ENCODE measurements at places on chromosomes 7 and 10.
A peak's percentile ranks its signal among the peaks of the same experiment; 100 is the strongest.

DNA sequence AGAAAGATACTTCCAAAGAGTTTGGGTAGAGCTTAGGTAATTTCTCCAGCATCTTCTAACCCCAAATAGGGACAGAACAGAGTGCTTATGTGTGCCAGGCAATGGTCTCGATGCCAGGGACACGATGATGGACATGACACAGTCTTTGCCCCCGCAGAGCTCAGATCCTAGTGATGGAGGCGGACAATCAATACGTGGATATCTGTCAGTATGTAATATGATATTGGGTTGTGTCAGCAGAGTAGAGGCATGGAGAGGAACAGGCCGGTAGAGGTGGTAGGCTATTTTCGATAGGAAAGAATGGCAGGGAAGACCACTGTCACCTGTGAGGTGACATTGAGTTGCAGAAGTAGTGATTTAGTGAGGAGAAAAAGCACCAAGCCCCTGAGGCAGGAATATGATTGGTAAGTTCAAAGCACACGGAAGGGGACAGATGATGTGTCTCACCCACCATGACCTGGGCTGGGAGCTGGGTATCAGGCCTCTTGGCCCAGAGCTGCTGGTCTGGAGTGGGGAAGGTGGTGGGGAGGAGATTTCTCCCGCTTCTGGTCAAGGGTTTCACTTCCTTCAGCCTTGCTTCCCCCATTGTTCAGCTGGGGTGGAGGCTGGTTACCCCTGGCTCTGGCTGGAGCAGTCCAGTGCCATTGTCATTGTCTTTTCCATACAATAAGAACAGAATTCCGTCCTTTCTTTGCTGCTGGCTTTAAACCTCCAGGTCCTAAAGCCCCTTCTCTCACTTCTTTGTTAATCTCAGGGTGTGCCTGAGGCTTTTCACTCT is 36.0 kb upstream of the SRGN start:
- no peak for DNase-seq

DNA sequence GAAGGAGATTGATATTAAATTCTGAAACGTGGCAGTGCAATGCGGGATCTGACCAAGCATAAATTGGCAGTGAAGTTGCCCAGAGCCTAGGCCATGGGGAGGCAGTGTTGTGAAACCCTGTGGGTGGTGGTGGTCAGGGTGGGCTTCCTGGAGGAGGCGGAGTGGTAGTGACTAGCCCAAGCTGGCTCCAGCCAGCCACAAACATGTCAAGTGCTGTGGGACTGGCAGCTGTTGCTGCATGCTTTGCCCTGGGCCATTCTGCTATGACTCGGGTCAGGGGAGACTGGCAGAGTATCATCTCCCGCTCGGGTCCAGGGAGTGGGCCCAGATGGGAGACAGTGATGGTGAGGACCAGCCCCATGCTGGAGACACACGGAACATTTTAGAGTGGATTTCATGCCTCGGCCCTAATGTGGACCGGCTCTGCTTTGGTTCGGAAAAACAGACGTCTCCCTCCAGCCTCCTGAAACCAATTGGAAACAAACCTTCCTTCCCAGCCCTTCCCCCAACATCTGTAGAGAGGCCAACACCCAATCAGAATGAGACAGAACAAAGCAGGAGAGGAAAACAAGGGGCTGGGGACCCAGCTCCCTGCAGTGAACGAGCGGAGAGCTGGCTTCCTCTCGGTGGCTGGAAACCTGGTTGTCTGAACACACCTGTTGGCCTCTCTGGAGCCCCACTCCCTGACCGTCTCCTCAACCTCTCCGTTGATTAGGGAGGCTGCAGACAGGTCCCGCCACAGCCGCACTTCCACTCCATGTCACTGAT is 58.2 kb downstream of the TMEM270 start:
- peak; percentile 41 for DNase-seq

- no peak for DNase-seq
Observed at GRCh38 chr7:14400271-14400670, 410.8 kb upstream of the ETV1 start.

GRCh38 chr10:103691723-103692435 is 163.5 kb downstream of the SH3PXD2A start:
- DNase-seq = no peak

GRCh38 chr10:24453404-24453830 is 244.5 kb downstream of the KIAA1217 start:
- no peak for DNase-seq

DNA sequence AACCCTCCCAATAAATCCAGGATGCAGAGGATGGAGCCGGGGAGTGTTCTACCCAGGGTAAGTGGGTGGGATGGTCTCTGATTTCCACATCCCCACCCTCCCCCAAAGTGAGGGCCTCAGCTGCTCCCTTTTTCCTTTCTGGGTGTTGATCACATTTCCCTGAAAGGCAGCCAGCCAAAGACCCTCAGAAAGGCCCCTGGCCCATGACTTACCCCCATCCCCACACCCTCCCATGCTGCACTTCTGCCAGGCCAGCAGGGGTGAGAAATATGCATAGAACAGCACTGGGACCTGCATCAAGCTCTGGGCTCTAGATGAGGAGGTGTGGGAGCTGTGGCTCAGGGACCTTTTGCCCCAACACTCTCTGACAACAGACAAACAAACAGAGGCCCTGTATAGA is 927.3 kb upstream of the ZNF722 start:
- no peak for DNase-seq

- no peak for DNase-seq
Observed at GRCh38 chr7:142933624-142934023, at the start of gene TRPV5. Gene TRPV5, minus strand, starts transcription at chr7:142933746. Its CDS starts 287 bp downstream, at chr7:142933459.

GRCh38 chr7:143405173-143406001 is 3.3 kb downstream of the EPHA1 start:
- DNase-seq = no peak

DNA sequence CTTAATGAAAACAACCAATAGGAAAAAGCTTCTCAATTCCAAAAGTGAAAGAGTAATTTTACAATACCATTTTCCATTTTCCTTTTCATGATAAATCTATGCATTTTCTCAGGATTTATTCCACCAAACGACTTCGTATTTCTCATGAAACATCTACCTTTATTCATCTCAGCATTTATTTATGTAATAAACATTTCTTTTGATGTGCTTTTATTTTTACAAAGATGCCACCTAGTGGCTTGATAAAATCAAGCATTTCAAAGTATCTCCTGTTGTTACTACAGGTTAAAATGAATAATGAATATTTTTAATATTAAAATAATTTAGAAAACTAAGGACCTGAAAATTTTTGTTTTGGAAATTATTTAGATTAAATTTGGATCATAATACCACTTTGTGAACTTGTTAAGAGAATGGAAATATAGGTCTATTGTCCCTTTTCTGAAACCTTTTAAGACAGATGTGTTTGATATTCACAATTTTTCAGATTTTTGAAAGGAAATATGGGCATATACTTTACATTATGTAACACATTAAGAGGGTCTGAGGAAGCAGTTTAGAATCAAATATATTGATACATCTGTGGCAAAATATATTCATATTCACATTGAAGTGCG is 2.7 kb upstream of the IQUB start:
- DNase-seq = peak; percentile 35

DNA sequence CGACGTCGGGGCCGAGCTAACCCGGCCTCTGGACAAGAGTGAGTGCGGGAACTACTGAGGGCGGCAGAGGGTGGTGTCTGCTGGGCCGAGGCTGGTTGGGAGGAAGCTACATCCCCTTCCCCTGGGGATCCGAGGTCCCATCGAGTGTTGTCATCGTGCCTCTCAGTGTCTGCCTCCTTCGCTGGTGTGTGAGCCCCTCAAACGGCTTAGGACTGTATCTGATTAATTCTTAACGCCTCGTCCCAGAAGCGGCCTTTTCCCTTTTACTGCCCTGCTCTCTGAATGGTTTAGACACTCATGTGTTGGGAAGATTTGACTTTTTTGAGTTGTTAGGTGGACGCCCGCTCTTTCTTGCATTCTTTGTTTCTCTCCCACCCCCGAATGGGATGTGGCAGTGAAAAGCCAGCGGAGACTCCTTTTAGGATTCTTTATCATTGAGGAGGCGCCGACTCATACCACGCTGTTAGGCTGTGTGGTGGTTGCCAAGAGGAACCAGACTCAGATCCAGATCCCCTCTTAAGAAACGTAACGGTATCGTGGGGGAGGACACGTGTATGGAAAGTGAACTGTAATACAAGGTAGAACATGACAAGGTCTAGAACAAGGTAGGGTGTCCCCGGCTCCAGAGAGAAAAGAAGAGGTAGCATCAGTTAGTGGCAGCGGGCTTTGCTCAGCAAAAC is 631 bp downstream of the SUPV3L1 start:
- DNase-seq = peak; percentile 78

GRCh38 chr10:33208166-33208565 is 126.3 kb downstream of the NRP1 start:
- no peak for DNase-seq

DNA sequence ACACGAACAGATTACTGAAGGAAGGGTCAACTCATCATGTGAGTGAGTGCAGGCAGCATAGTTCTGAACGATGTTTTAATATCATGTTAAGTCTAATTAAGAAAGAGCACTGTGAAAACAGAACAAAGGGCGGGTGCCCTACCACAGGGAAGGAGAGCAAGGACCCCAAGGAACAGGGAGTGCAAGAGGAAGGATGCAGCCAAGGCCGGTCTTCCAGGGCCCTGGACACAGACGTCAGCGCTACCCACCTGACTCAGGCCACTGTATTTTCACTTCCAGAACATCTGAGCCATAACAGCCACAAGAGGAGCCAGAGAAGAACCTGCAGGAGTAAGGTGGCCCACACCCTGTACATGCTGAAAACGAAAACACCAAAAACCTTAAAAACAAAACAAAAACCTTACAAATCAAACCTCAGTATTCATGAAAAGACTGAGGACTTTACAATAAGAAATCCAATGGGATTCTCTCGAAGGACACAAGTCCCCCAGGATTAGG is 506.1 kb upstream of the AKR1E2 start:
- DNase-seq = no peak

DNA sequence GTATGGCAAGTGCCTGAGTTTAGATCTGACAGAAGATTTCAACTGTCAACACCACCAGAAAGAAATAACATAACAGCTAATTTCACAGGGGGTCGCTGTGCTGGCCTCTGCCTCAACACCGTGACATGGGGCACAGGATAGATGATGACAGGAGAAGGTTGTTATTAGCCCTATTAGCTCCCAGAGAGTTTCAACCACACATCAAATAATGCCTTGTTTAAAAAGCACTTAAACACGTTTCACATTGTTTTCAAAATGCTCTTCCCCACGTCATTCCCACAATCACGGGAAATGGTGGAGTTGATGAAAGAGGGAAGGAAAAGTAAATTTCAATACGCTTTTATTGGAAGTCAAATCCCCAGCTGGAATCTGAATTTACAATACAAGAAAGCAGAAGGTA is 184.7 kb downstream of the MAGI2 start:
- no peak for DNase-seq

DNA sequence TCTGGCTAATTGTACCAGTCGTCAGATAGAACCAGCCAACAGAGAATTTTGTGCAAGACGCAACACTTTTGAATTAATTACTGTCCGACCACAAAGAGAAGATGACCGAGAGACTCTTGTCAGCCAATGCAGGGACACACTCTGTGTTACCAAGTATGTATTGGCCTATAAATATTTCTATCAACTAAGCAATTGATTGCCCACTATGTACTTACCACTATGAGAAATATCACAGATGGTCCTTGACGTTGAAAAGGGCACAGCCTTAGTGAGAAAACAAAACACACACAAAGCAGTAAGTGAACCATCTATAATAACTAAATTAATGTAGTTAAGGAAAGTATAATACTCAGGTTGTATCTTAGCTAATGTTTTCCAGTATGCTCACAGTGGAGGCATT is 60.0 kb downstream of the ANLN start:
- no peak for DNase-seq

DNA sequence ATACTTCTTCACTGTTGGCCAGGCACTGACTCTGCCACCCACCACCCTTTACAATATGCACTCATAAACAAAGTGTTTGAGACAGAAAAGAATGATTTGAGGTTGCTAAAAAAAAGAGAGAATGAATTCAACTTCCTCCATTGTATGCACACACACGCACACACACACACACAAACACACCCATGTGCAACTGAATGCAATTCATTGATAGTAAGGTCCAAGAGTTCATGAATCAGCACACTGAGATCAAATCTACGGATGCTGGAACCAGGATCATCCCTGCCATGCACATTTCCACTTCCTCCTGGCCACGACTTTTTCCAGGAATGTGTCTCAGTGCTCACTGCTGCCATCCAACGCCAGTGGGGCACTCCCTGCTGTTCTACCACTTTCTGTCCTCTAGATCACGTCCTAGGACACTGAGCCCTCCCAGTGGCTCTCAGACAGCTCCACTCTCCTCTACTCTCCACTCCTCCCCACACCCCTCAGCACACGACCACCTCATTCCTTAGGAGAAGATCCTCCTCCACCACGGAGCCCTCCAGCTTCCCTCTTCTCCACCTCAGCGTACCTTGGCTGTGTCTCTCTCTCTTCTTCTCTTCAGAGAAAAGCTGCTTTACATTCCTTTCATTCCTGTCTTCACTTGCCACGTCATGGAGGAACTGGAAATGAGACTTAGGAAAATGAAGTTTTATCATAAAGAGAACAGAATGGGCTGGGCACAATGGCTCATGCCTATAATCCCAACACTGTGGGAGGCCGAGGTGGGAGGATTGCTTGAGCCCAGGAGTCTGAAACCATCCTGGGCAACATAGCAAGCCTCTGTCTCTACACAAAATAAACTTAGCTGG is 12.0 kb upstream of the TMEM213 start:
- no peak for DNase-seq

GRCh38 chr7:79176859-79177477 is 276.5 kb downstream of the MAGI2 start:
- peak; percentile 61 for DNase-seq

DNA sequence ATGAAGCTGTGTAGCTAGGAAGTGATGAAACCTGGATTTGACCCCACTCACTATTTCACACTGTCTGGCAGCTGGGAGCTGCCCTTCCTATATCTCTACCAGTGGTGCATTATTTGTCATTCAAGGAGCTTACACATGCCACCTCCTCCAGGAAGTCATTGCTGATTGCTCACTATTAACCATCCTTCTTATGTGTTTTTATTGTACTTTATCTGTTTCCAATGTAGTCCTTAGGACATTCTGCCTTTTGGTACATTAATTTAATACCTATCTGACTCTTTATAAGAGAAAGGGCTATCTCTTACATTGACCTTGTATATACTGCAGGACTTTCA is 31.0 kb downstream of the HHEX start:
- DNase-seq = no peak

- no peak for DNase-seq
Observed at GRCh38 chr10:130858626-130859025, 452.9 kb downstream of the TCERG1L start.

DNA sequence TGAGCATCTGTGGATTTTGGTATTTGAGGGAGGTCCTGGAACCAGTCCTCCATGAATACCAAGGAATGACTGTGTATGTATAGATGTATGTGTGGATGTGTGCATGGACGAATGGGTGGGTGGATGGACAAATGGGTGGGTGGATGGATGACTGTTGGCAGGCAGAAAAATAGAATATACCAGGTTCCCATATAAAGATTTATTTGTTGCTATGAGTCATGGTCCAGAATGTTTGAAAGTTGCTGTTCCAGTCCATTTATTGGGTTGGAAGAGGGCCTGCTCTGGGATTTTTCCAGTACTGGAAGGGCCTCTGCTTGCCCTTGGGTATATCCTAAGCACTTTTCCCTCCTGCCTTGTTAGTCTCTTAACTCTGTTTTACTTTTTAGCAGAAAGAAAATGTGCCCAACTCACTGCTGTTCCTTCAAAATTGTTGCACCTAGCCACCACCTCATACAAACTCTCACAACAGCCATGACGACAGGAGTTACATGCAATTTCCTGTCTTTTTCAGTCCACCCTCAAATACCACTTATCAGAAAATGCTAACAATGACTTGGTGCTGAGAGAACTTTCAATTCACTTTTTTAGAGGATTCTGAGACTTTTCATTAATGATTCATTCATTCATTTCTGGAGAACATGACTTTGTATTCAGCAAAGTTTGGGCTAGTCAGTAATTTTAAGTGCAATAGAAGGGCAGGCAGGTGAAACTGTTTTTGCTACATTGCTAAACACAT is 108.1 kb downstream of the EEPD1 start:
- peak; percentile 61 for DNase-seq

All from NB4 (cell line).